ENCODE measurements at places on chromosomes 5 and 9. TPM values are rescaled to one million over a fixed set of nuclear protein-coding genes. Genes with fewer than 3 reads are reported as not detected.
A peak's percentile ranks its signal among the peaks of the same experiment; 100 is the strongest.

DNA sequence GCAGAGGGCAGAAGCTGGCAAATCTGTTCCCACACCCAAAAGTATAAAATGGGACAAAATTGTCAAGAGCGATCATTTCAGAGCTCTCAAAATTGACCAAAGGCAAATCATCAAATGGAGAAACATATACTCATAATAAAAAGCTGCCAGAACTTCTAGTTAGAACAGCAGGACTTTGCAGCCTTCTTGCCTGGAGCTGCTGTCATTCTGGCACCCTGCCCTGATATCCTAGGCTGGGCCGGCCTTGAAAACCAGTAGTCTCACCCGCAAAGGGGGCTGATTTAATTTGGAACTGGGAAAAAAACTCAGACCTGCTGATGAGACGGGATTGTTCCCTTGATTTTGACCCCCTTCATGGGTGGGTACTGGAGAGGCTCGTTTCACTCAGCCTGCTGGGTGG, 18.5 kb downstream of the OR2V1 start:
- H3K27ac ChIP-seq: no peak overlapping the region
- no peaks in the 10 kb centered on the region for H3K27me3 ChIP-seq
- no peak overlapping the region for H3K4me3 ChIP-seq
- no peak for DNase-seq

GRCh38 chr5:1985781-1986180, 103.1 kb upstream of the IRX4 start:
- H3K4me3 ChIP-seq: no peak overlapping the region
- H3K36me3 ChIP-seq: no peaks in the 10 kb centered on the region
- no peak overlapping the region for H3K27ac ChIP-seq

- no peaks in the 10 kb centered on the region for H3K4me1 ChIP-seq
- H3K27me3 ChIP-seq: no peaks in the 10 kb centered on the region
- H3K36me3 ChIP-seq: no peaks in the 10 kb centered on the region
- DNase-seq: no peak
Measured at GRCh38 chr9:35958104-35958837, at the start of gene OR2S2. Gene OR2S2, minus strand, starts transcription at chr9:35958154. Its CDS starts 56 bp downstream, at chr9:35958098.

DNA sequence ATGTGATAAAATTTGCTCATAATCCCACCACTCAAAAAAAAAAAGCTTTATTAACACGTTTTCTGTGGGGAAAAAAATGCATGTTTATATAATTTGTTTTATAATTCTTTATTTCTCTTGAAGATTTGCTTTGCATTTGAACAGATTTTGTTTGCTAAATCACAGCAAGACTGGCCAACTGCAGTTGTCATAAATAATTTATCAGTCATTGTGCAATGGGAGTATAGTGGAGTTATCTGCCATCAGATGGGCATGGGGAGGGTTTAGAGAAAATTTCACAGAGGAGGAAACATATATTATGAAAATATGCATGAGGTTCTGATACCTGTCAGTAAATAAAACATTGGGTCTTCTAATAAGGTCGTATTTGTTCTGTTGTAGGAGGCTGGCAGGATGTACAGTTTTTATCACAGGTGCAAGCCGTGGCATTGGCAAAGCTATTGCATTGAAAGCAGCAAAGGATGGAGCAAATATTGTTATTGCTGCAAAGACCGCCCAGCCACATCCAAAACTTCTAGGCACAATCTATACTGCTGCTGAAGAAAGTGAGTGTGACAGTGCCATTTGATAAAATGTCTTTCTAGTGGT, 23.8 kb downstream of the HSDL2 start:
- no peak overlapping the region for H3K4me3 ChIP-seq
- H3K36me3 ChIP-seq: no peaks in the 10 kb centered on the region
- H3K27ac ChIP-seq: no peak overlapping the region

DNA sequence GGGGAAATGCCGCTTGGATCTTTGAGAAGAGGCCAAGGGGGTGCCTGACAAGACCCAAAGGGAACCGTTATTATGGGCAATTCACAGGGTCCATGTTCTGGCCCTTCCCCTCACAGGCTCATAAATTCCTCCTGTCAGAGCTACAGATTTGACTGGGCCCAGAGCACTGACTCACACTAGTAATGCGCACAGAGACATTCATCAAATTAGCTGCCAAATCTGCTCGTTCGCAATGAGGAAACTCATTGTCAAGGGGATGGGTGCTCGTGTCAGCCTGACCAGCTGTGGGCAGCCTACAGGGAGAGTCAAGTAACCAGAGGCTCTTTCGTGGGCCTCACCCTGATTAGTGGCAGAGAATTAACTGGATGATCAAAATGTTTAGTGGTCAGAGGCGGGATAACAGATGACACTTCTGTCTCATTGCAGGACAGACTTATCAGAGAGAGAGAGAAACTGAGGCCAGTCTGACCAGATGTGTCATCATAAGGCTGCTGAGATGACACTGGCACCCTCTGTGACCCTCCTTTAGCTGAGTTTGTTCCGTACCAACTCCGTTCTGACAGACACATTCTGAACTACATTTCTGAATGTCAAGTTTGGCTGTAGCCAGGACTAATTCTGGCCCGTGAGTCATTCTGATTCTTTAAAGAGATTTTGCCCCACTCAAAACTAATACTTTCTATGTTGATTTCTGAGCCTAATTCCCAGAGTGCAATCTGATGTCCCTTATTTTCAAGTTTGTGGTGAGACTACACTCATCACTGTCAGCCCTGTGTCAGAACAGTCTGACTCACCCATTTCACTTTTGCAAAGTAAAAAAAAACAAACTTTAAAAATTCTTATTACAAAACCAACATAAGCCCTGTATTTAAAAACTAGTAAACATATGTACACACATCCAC, 377.1 kb downstream of the ACTL7B start:
- peaks cover 1% of the 10 kb centered on the region for H3K4me1 ChIP-seq
- peak overlapping the region; percentile 73 for H3K27ac ChIP-seq
- H3K4me3 ChIP-seq: no peak overlapping the region
- peak; percentile 23 for DNase-seq
- no peaks in the 10 kb centered on the region for H3K27me3 ChIP-seq

DNA sequence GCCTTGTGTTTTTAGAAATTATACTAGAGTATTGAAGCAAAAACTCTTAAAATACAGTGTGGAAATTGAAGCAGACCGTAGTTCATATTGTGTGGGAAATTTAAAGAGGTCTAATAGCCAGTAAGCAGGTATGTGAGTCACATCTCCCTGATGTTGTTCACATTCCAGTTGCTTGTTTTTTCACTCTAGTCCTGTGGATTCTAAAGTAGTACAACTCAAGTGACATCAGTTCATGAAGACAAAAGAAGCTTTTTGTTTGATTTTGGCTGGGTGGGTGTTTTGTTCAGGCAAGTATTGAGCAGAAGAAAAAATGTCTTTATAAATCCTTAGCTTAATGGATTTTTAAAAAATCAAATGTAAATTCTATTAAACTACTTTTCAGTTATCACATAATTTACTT, 216.2 kb downstream of the MAN2A1 start:
- no peak overlapping the region for H3K4me3 ChIP-seq
- no peak overlapping the region for H3K27ac ChIP-seq
- no peak for DNase-seq

- H3K4me3 ChIP-seq: no peak overlapping the region
- no peak overlapping the region for H3K27ac ChIP-seq
- H3K27me3 ChIP-seq: no peaks in the 10 kb centered on the region
- peaks cover 13% of the 10 kb centered on the region for H3K36me3 ChIP-seq
- DNase-seq: no peak
- H3K4me1 ChIP-seq: no peaks in the 10 kb centered on the region
Measured at GRCh38 chr5:32261198-32261597, 51.5 kb downstream of the MTMR12 start.

GRCh38 chr5:5677738-5678137, 255.3 kb downstream of the ICE1 start:
- no peak for DNase-seq
- no peak overlapping the region for H3K27ac ChIP-seq
- no peaks in the 10 kb centered on the region for H3K27me3 ChIP-seq
- H3K4me3 ChIP-seq: no peak overlapping the region
- H3K4me1 ChIP-seq: no peaks in the 10 kb centered on the region

GRCh38 chr5:36722900-36723299, 116.5 kb downstream of the SLC1A3 start:
- no peaks in the 10 kb centered on the region for H3K27me3 ChIP-seq
- no peak for DNase-seq
- no peaks in the 10 kb centered on the region for H3K36me3 ChIP-seq
- no peak overlapping the region for H3K27ac ChIP-seq
- no peaks in the 10 kb centered on the region for H3K4me1 ChIP-seq
- H3K4me3 ChIP-seq: no peak overlapping the region

DNA sequence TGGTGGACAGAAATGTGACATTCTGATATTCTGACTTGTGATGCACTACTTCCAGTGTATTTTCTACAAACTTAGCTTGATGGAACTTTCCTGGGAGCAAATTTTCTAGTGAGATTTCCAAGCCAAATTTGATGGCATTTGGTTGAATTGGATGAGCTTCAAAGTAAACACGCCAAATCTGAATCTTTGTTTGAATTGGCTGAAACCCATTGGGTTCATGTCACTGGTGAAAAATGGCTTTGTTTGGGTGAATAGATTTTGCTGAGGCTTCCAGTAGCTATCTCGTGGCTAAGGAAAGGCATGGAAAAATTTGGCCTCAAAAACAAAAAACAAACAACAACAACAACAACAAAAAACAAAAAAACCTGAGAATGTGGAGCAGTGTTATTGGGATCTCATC, 271.1 kb upstream of the RPS23 start:
- H3K27ac ChIP-seq: no peak overlapping the region
- no peaks in the 10 kb centered on the region for H3K36me3 ChIP-seq
- H3K4me3 ChIP-seq: no peak overlapping the region
- H3K27me3 ChIP-seq: no peaks in the 10 kb centered on the region
- no peak for DNase-seq

DNA sequence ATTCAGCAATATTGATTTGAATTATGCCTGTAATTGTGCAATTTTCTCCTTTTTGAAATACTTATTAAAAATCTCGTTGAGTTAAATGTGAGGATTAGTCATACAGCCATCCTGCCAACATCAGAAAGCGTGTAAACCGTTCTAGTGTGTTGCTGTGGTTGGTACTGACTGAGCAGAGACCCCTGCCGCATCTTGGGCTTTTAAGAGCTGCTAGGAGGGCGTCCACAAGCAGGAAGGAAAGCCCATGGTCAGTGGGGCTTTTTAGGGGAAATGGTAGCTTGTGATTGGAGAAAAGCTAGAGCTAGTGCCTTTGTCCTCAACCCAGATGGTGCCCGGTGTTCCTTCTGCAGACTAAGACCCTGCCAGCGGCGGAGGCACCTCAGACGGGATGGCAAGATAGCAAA, 1.3 kb downstream of the SDHA start:
- no peak for DNase-seq
- H3K27me3 ChIP-seq: no peaks in the 10 kb centered on the region
- peak overlapping the region; percentile 97 for H3K27ac ChIP-seq
- peaks cover 24% of the 10 kb centered on the region for H3K4me1 ChIP-seq
- peaks cover 8% of the 10 kb centered on the region for H3K36me3 ChIP-seq

- H3K27me3 ChIP-seq: no peaks in the 10 kb centered on the region
- no peak overlapping the region for H3K4me3 ChIP-seq
- DNase-seq: no peak
- H3K36me3 ChIP-seq: peaks cover 16% of the 10 kb centered on the region
- no peak overlapping the region for H3K27ac ChIP-seq
Measured at GRCh38 chr5:150559701-150560100, 51.8 kb downstream of the NDST1 start.

DNA sequence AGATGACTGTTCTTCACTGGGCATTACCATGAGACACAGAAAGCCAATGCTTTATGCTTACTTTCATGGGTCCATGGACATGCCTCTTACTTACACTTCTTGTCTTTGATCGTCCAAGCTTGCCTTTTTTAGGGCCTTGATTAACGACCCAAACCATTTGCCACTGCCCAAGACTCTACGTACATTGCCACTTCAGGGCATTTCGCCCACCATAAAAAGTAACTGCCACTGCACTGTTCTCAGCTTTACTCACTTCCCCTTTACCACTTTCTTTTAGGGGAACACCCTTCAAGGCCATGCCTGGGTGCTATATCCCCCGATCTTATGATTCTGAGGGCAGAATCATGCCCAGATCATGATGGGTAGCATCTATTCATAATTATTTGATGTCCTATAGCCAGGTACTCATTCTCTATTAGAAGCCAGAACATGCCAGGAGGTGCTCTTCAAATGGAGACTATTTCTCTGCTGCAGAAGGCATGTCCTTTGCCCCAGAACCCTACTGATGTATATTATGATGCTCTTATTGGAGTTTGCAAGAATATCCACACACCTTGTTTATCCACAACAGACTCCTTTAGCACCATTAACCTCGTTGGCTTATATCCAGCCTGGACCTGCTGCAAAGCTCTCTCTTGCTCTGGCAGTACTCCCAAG, 64.1 kb upstream of the RAD23B start:
- H3K36me3 ChIP-seq: no peaks in the 10 kb centered on the region
- no peaks in the 10 kb centered on the region for H3K27me3 ChIP-seq
- no peak overlapping the region for H3K27ac ChIP-seq
- no peaks in the 10 kb centered on the region for H3K4me1 ChIP-seq
- H3K4me3 ChIP-seq: no peak overlapping the region

DNA sequence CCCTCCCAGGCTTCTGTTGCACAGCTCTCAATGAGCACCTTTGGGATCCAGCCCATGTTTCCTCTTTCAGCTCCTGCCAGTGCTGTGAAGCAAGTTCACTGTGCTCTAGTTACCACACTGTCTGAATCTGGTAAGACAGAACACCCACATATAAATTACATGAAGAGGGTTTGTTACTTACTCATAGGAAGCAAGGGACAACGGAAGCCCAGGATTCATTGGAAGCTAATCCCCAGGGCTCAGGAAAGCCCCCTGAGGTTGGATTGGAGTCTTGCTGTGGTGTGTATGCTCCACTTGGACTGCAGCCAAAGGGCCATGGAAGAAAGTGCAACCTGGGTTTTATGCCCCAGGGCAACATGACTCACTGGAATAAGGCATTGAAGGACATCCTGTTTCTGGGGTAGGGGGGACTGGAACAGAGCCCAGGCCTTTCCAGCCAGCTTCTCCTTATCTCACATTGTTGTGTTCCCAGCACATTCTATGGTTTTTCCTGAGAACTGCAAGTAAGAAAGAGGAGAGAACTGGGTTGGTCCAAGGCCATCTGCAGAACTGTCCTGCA, 15.6 kb upstream of the CLK4 start:
- H3K36me3 ChIP-seq: no peaks in the 10 kb centered on the region
- H3K4me1 ChIP-seq: no peaks in the 10 kb centered on the region
- H3K27ac ChIP-seq: no peak overlapping the region
- no peak overlapping the region for H3K4me3 ChIP-seq
- DNase-seq: no peak

DNA sequence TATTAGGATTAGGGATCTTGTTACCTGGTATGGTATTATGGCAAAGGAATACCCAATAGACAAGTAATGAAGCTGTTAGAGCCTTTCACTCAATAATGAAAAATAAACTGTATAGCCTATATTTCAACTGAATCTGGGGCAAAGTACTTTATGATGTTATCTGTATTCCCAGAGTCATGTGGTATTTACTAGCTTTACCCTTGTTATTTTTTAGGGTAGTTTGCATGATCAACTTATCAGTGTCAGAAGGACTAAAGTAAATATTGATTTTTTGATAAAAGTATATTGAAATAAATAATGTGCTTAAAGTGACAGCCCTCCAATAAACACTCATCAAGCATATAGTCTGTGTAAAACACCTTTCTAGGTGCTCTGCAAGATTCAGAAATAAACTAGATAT, 64.6 kb downstream of the MAN2A1 start:
- no peaks in the 10 kb centered on the region for H3K27me3 ChIP-seq
- no peaks in the 10 kb centered on the region for H3K4me1 ChIP-seq
- no peak for DNase-seq

Gene SH2D3C
- total RNA-seq: 39.5 TPM

Gene ZNF366
- 5.7 TPM for total RNA-seq

Gene FAM153A
- total RNA-seq: 6.0 TPM

Gene UNC13B
- 149 TPM for total RNA-seq

Gene PTGDS
- total RNA-seq: 188 TPM

Gene CORO2A
- 13.2 TPM for total RNA-seq

Gene GHR
- 4.2 TPM for total RNA-seq

Gene FBXW11
- total RNA-seq: 69.5 TPM

Gene GPR151
- not detected for total RNA-seq

Gene IL7R
- 87.9 TPM for total RNA-seq

Gene SPATA24
- total RNA-seq: 6.3 TPM

Gene PRRT1B
- 6.9 TPM for total RNA-seq
